ENCODE measurements at places on chromosomes 3 and 15.

DNA sequence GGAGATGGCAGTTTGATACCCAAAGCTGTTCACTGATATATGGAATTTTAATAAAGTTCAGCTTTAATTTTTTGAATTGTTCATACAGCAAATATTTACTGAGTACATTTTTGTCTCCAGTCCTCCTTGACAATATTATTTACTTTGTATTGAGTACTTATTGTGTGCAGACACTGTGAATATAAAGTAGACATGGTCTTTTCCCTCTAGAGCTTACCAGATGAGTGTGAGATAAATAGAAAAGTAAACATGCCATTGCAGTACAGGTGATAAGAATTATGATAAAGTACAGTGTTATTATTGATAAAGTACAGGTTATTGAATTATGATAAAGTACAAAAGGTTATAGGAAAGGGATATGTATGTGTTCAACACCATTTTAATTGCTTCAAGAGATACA, 2.1 kb downstream of the UBA5 start:
- DNase-seq: no peak

GRCh38 chr15:99143242-99143641, 38.4 kb downstream of the SYNM start:
- no peak for DNase-seq

GRCh38 chr3:101849714-101850245, 466 bp downstream of the NFKBIZ start:
- DNase-seq: no peak

- peak; percentile 41 for DNase-seq
Observed at GRCh38 chr3:37996785-37997301, 6.3 kb downstream of the VILL start.

DNA sequence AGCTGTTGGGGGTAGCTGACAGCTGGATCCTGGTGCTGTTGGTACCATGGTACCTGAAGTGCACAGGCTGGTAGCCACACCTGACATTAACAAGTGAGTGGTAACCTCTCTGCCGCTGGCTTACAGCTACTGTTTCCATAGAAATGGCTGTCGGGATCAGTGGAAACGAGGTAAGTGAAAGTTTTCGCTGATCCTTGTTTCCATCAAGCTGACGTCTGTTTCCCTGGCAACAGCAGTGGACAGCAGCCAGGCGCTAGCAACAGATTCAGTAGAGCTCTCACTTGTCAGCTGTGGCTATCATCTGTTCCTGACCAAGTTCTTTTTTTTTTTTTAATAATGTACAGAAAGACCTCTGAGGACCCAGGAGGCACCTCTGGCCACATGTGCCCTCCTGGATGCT, 166.2 kb downstream of the CHDH start:
- no peak for DNase-seq

GRCh38 chr3:50325113-50325480, 2.6 kb upstream of the HYAL2 start:
- DNase-seq: no peak

DNA sequence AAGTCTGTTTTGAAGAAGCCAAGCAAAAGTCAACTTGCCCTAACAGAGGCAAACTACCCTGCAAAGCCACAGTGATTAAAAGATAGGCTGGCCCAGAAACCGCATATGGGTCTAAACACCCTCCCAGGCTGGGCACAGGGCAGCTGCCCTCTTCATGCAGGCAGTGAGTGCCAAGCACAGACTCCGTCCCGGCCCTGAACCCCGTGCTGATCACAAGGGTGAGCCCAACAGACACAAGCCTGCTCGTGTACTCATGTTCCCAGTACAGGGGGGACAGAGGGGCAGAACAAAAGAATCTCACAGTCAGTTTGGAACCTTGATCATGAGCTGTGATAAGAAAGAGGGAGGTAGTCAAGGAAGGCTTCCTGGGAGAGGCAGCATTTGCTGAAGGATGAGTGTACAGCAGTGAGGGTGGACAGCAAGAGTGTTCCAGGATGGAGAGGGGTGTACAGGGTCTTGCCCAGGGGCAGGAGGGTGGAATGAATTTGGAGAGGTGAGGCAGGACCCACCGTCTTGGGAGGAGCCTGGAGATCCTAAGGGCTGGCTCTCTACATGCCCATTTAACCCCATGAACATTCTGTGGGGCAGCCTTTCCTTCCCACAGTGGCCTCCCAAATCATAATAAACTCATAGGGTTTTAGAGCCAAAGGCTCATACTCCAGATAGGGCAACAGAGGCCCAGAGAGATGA, 43.2 kb upstream of the PRR23E start:
- DNase-seq: no peak

GRCh38 chr3:183896610-183897009, 11.9 kb upstream of the PARL start:
- no peak for DNase-seq

GRCh38 chr3:133492159-133492741, 81.2 kb upstream of the CDV3 start:
- DNase-seq: no peak

- DNase-seq: no peak
Observed at GRCh38 chr3:152089528-152089927, 179.2 kb upstream of the MBNL1 start.

GRCh38 chr15:43189296-43189695, 4.1 kb downstream of the CCNDBP1 start:
- no peak for DNase-seq

DNA sequence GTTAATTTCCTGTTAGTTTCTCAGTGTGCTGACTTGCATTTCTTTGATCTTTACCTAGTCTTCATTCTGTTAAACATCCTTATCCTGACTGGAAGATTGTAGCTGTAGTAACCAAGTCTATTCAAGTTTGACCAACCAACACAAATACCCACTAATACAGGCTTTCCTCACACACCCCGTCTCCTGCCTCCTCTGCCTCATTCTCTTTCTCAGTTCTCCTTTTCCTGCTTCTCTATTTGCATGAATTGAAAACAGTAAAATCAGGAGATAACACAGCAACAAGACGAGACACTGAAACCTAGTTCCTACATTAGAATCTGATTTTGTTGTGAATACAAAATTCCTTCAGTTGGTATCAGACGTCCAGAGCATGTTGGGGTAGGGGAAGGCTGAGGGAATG, 116.9 kb upstream of the ARPP21 start:
- no peak for DNase-seq

GRCh38 chr3:185825006-185825638, at the start of gene IGF2BP2:
TSS of gene IGF2BP2 (minus strand) at chr3:185825042. CDS start at chr3:185824960, 82 bp downstream.
- peak; percentile 57 for DNase-seq

DNA sequence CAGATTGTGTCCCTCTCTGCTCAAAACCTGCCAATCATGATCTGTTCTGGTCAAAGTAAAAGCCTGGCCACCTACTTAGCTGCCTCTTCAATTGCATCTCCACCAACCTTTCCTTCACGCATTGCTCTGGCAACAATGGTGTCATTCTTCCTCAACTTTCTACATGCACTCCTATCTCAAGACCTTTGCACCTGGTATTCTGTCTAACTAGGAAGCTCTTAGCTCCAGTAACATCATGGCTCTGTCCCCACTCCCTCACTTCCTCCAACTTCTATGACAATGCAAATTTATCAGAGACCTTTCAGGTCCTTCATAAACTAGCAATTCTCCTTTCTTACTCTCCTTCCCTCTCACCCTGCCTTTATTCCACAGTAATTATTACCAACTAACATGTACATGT, 267.4 kb upstream of the ARL6 start:
- no peak for DNase-seq

- DNase-seq: no peak
Observed at GRCh38 chr15:48989170-48989569, 25.5 kb upstream of the SHC4 start.

DNA sequence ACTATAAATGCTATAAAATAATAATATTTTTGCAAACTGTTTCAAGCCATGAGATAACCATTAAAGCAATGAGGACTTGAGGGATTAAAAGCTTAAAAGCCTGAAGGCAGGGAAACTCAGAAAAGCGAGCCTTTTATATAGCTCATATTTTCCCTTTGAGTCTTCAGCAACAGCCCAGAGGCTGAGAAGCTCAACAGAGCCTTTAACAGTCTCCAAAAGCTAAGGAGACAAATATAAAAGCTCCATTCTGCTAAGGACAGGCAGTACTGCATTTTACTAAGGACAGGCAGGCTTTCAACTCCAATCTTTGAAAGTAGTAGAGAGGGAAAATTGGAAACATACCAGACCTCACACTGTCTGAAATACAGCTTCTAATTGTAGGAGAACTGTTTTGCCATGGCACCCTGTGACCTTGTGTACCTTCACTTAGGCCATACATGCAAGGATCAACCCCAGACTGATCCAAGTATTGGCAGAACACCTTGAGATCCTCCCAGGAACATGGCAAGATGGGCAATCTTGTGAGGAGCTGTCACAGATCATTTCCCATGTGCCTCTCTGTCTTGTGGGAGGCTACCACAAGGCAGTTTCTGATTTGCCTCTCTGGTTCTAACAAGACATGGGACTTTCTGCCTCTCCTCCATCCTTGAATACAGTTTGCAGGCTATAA, 53.1 kb upstream of the ARNT2 start:
- no peak for DNase-seq

DNA sequence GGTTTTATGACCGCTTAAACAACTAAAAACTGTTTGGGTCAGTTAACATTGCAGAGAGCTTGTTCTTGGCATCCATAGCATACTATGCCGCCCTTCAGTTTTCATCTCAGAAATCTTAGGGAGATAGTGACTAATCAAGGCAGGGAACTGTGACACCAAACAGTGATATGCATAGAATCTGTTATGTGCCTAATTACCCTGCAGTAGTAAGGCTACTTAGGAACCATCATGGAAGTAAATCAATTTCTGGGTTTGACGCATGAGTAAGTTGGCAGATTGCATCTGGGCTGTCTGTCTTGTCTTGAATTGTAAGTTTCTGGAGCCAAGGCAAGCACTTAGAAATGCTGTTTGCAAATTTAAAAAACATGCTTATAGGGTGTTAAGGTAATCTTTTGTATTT, 22.5 kb downstream of the KCTD6 start:
- no peak for DNase-seq

DNA sequence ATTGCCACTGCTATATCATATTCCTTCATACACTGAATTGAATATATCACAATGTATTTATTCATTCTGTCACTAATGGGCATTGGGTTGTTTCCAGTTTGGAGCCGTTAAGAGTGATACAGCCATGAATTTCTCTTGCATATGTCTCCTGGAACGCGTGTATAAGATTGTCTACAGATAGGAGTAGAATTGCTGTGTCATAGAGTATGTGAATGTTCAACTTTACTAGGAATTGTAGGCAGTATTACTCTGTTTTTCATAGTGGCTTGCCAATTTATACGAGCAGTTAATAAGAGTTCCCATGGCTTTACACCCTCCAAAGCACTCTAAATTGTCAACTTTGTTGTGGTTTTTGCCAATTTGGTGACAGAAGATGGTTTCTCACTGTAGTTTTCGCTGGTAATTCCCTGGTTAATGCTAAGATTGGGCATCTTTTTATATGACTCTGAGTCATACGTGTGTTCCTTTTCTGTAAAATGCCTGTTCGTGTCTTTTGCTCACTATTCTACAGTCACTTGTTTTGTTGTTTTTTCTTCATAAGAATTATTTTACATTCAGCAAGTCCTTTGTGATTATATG, 136.1 kb upstream of the LIPC start:
- no peak for DNase-seq

DNA sequence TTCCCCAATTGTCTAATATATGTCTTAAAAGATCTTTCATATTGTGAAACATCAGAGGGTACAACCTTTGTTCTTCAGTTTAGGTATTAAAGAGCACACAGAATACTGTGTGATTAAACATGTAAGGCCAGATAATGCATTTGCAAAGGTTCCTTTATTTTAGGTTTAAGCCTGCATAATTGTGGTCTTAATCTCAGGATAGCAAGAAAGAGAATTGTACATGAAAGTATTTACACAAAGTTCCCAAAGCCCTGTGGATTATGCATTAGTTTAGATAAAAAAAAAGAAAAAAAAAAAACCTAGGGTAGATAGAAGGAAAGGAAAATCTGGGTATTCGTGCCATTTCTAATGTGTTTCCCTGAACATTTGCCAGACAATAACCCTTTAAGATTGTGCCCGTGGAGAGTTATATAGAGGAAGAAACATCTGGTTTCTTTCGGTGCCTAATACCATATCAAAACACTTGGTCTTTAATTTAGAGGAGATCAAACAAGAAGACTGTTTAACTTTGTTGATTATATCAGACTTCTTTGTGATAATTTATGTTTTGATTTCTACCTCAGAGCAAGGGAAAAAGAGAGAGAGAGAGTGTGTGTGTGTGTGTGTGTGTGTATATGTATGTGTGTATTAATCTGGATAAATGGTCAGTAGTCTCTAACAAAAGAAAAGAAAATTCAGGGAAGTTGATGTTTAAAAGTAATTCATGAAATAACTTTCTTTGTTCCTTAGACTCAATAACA, 139.6 kb upstream of the CGNL1 start:
- peak; percentile 91 for DNase-seq

DNA sequence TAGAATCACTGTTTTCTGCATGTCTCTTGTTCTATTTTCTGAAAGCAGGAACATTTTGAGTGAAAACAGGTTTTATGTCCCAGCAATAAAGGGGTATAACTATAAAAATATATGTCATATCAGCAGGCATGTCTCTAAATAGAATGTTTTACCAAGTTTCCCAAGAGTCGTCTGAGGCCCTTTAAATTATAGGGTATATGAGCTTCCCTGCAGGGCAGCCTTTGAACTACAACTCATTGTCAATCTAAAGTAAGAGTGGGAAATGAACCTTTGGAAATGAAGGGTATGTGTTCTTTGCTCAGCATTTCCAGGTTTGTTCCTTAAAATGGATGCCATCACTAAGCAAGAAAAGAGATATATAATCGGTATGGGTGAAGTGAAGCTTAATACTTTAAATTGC, 138.6 kb downstream of the LSAMP start:
- no peak for DNase-seq
